ENCODE measurements at places on chromosomes 4 and X. TPM values are rescaled to one million over a fixed set of nuclear protein-coding genes. Genes with fewer than 3 reads are reported as not detected.

The ADGRG4 gene
- not detected for total RNA-seq

The HTN1 gene
- total RNA-seq: not detected

The ARHGEF9 gene
- 4.6 TPM for total RNA-seq

The ARHGEF6 gene
- 0.18 TPM for total RNA-seq

The SLC9B1 gene
- not detected for total RNA-seq

The GLRB gene
- 0.73 TPM for total RNA-seq

The SH3D19 gene
- 24.4 TPM for total RNA-seq

The MAP7D2 gene
- total RNA-seq: 5.4 TPM

The GAGE12H gene
- not detected for total RNA-seq

The HOPX gene
- not detected for total RNA-seq

The TRIM61 gene
- total RNA-seq: not detected

The UGT2B10 gene
- 0.09 TPM for total RNA-seq

The AKAP4 gene
- not detected for total RNA-seq

The SPATA18 gene
- 3.8 TPM for total RNA-seq

The SRPX gene
- total RNA-seq: 7.3 TPM

The BBS12 gene
- 2.9 TPM for total RNA-seq

The EMCN gene
- not detected for total RNA-seq
